ENCODE measurements at places on chromosomes 7 and 10.

GRCh38 chr7:12725575-12726316 lies 38.3 kb downstream of the ARL4A start:
- DNase-seq, result no peak

DNA sequence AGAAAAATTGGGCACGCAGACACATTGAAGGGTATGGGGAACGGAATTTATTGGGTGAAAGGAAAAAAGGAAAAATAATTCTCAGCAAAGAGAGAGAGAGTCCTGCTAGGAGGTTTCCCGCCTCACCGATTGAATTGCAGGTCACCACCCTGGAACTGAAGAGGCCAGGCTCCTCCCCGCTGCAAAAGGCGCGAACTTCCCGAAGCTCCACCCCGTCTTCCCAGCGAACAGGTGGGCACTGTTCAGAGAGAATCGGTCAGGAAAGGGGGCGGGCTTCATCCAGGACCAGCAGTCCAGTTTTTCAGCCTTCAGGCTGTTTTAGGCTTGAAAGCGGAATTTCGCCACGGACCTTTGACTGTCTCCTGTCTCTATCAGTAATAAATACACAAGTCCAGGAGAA lies 27.3 kb upstream of the CADPS2 start:
- DNase-seq, result no peak

GRCh38 chr7:5584821-5585220 lies 161.2 kb upstream of the TNRC18 start:
- DNase-seq, result no peak

DNA sequence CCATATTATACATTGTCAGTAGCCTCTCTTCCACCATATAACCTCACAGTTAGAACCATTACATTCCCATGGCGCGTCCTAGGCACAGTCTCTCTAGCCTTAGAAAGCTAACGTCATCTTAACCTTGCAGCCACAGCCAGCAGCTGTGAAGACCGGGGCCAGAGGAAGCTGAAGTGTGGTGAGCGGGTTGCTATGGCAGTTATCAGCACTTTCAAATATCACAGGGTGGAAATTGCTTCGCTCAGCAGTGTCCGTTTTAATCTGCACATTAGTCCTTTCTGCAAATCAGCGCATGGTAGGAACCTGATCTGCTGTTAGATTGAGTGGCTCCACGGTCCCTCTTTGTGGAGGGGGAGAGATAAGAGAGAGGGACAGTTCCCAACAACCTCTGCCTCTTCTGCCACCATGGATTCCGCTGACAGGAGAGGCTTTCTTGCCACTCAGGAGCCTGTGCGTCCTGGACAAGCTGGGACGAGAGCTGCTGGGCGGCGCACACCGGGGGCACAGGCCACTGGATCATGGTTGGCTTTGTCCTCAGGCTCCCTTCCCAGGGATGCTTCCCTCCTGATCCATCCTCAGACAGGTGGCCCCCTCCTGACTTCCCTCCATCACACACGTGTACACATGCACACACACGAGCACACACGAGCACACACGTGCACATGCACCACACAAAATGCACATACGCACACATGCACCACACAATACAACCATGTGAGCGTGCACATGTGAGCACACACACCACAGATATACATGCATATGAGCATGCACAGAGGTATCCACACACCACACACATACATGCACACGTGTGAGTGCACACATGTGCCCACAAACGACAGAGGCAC lies 93.8 kb downstream of the WDR37 start:
- DNase-seq, result no peak

DNA sequence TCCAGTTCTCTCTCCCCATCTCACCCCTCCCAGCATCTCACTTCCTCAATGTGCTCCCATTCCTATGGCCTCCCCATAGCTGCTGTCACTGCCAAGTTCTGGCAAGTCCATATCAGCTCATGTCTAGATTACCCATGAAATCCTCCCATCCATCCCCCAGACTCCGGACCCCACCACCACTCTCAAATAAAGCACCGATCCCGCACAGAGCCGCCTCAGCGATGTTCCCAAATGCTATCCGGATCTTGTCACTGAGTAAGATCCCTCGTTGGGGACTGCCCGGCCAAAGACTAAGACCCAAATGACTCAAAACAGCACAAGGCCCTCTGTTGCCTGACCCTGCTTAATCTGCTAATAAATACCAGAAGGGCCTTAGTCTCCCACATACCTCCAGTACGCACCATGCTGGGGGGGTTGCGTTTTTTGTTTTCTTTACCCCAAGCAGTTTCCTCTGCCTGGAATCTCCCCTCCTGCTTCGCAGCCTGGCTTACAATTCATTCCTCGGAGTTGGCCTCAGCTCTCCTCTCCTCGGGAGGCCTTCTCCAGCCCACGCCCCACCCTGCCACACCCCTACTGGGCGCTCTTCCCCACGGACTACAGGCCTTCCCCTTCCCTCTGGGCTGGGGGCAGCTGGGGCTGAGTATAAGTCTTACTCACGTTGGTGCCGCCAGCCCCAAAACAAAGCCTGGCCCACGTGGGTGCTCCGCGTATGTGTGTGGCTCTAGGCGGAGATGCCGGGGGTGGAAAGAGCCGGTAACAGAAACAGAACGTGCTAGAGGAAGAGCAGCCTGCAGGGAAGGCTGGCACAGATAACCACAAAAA lies 1.8 kb upstream of the DUSP5 start:
- no peak for DNase-seq

- no peak for DNase-seq
Observed at GRCh38 chr7:149325248-149325647, 63.3 kb downstream of the ZNF783 start.

GRCh38 chr10:43958964-43959363 lies 310.3 kb upstream of the ZNF32 start:
- no peak for DNase-seq

- no peak for DNase-seq
Observed at GRCh38 chr10:13421382-13421917, 73.4 kb upstream of the SEPHS1 start.

DNA sequence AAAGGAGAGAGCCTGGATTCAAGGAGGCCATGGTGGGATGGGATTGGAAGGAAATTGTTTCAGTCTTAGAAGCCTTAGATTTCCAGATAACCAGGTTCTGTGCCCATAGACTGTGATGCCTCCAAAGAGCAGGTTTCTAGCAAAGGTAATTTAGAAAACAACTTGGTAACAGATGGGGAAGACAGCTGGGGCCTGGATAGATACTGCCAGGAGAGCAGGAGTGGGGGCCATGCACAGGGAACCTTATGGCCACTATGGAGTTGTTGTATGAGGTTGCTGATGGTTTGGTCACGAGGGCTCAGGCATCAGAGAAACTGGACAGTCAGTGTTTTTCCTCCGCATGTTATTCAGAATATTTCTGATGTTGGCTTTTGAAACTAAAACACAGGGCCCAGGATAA lies 901.9 kb downstream of the LRMDA start:
- DNase-seq, result no peak

GRCh38 chr7:126210707-126211106 lies 1042.0 kb downstream of the GRM8 start:
- no peak for DNase-seq

DNA sequence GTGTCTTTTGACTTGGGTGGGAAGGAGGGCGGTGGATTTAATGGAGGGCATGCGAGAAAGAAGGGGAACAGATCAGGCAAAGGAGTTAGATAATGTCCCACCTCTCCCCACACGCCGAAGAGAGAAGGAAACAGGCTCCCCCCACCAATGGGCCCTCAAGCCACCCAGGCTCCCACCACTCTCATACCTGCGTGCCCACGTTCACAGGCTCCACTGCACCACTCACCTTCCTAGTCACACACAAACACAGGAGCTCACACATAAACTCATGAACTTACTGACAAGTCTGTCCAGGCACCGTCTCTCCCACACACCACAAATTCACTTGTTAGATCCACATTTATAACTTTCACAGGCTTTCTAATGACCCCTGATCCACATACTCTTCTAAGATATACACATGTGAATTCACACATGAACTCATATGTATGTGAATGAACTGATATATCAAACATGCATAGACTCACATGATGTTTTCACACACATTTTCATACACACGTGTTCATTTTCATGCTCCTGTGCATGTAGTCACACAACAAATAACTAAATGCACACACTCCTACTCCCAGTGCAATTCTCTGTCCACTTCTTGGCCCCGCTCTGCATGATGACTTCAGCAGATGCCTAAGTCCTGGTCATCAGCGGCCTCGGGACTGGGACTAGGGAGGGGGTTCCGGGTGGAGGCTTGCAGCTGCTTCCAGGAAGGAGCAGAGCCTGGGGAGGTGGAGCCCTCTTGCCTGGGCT lies 1.5 kb downstream of the LZTS2 start:
- DNase-seq, result no peak

DNA sequence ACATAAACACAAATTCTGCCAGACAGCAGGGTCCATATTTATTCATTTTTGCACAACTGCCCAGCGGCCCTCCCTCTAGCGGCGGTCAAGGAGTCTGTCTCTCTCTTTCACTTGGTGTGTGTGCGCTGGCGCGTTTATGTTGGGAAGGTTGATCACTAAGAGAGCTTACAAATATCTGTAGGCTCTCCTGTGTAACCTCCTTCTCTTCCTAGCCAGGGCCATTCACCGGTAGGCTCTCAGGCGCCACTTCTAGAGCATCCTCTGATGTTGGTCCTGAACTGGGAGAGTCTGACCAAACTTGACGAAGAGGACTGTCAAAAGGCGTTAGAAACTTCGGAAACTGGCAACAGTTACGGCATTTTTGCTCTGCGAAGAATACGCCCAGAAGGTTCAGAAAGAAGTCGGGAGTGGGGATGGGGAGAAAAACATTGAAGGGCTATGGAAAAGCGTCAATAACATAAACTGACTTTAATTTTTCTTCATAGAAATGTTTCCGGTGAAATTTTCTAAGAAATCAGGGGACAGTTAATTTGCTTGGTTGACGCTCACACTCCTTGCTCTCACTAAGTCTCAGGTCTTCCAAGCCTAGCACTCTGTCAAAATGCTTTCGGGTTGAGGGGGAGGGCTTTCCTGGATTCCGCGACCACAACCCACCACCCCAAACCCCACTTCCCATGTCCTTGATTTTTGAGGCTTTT lies 731.1 kb downstream of the ZWINT start:
- DNase-seq, result no peak

DNA sequence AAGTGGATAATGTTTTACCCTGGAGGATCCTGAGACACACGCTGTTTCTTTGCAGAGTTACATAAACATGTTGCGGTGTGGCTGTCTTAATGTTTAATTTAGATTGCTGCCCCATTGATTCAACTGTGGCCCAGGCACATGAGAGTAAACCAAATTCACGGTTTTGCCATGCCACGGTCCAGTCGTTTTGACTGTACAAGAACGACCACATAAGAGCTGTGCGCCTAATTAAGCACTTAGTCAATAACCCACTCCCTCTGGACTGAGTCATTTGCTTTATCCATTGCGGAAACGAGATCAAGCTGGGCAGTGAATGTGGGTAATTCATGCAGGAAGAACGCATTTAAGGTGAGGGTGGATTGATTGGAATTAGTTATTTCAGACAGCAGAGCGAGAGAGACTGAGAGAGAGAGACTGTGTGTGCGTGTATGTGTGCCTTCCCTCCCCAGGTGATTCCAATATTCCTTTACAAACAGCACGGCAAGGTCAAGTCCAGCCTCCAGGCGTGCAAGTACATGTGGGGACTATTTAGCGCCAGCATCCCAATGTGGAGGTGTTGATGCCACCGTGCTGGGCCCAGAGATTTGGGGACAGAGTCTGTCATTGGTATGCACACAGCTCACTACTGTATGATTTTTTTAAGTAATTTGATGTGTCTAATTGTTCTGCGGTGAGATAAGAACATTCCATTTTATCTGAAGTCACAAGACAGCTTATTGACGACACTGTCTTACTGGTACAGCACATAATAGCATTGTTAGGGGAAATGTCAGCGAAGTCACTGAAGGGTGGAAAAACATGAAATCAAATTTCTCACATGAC lies 8.4 kb upstream of the TEX36 start:
- no peak for DNase-seq

DNA sequence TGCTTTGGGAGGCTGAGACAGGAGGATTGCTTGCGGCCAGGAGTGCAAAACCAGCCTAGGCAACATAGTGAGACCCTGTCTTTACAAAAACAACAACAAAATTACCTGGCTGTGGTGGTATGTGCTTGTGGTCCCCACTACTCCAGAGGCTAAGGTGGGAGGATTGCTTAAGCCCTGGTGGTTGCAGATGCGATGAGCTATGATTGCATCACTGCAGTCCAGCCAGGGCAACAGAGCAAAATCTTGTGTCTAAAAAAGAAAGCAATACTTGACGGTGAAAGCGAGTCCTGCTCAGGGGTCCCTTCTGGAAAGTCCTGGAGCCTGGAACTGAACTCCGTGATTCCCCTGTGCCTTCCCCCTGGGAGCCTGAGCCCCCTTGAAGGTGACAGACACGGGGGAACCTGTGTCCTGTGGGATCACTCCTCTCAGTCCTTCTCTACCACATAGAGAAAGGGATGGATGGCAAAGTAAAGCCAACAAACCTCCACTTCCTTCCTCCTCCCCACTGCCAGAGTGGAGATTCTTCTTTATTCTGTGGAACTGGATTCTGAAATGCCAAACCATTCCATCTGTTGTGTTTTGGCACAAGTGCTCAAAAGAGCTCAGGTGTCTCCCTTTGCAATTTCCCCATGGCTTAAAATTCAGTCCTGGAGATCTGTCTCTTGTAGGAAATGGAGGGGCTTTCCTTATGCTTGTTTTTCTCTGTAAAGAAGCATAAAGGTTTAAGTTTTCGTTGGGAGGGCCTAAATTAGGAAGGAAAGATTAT lies 50.6 kb downstream of the KIAA1217 start:
- DNase-seq, result no peak

- no peak for DNase-seq
Observed at GRCh38 chr7:137768366-137768765, 78.4 kb downstream of the DGKI start.

DNA sequence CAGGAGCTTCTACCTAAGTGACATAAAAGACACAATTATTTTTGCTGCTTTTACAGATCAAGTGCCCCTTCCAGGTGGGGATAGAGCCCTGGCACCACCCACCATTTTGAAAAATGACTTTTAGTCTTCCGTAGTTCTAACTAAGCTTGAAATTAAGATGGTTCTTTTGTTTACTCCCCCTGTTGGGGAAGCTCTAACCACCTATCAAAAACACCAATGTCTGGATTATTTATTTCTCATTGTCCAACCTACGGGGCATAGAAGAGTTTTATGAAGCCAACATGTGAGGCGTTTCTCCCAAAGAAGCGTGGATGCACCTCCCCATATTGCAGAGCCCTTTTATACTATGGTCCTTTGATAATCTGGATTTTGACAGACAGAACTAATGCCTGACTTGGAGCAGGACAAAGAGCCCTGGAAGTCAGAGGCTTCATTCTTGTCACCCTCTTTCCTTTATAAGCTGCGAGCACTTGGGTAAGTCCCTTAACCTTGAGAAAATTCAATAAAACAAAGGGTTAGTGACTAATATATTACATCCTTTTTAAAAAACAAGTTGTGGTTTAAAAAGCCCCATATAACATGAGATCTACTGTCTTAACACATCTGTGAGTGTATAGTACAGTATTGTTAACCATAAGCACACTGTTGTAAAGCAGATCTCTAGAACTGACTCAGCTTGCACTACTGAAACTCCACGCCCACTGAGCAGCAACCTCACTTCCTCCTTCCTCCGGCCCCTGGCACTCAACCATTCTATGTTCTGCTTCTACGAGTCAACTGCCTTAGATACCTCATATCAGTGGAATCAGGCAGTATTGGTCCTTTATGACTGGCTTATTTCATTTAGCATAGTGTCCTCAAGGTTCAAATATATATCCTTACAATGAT lies 67.5 kb downstream of the ATXN7L1 start:
- DNase-seq, result peak; percentile 48

- peak; percentile 14 for DNase-seq
Observed at GRCh38 chr10:23448802-23449570, 10.1 kb downstream of the OTUD1 start.

GRCh38 chr10:102235598-102235920 lies 5.8 kb downstream of the PITX3 start:
- no peak for DNase-seq

All from GM12892 (cell line).